Mesenteric fat pad (tissue), 1 donor: ENCODE measurements at places on chromosomes 7 and 10.

DNA sequence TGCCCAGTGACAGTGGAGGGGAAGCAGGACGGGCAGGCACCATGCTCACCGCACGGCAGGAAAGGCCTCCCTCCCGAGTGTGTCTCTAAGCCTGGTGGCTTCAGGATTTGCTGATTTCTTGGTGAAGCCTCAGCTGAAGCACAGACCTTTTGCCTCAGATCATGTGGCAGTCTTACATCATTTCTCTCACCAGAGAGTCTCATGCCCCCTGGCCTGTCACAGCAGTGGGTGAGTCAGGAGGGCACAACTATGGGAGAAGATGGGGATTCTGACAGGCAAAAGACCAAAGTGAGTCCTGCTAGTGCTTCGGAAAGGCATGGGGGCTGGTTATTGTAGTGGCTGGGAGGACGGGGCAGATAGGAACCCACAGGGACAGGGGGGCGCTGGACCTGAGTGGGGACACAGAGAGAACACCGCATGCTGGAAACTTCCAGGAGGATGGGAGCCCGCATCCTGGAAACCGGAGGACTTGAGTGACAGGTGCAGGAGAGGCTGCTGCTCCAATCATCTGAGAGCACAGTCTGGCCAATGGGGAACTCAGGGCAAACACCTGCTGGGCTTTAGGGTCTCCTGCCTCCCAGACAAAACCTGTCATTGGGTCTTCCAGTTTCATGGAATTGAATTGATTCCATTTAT lies 166.8 kb downstream of the ADARB2 start:
- DNase-seq: peak; percentile 22

GRCh38 chr10:12445701-12446334 lies 96.5 kb downstream of the CAMK1D start:
- DNase-seq: no peak

DNA sequence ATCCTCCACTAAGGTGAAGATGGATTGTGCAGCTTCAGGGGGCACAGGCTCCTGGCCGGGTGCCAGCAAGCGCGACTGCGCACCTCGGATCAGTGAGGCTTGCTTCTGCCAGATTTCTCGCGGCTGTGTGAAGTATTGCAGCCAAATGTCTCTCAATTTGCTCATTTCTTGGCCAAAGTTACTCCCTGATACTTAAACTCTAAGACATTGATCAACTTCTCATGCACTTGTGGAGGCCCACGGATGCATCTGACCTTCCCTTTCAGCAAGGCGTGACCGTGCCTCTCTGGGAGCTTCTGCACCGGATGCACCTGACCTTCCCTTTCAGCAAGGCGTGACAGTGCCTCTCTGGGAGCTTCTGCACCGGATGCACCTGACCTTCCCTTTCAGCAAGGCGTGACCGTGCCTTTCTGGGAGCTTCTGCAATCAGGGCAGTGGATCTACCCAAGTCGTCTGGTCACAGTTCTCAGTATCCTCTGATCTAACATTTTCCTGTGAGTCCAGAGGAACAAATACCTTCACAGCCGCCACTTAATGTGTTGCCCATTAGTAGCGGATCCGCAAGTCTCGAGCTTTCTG lies 248.3 kb downstream of the ADARB2 start:
- DNase-seq: no peak

- DNase-seq: no peak
Measured at GRCh38 chr10:51124852-51125251, 50.6 kb downstream of the PRKG1 start.
